ENCODE measurements at places on chromosomes 12 and 14.

DNA sequence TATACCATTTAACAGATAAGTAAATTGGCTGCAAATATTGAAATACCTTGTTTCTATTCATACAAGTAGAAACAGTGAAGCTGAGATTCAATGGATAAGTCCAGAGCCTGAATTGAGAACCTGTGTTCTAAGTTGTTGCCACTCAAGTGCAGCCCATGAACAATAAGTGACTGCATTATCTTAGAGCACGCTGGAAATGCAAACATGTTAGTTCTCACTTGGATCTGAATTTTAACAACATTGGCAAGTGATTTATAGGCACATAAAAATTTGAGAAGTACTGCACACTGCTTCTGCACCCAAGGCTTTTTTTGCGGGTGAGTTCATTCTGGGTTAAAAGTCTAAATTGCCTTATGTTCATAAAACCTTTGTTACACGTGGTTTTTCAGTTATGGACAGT, 484.3 kb downstream of the NAV3 start:
- DNase-seq, result no peak

DNA sequence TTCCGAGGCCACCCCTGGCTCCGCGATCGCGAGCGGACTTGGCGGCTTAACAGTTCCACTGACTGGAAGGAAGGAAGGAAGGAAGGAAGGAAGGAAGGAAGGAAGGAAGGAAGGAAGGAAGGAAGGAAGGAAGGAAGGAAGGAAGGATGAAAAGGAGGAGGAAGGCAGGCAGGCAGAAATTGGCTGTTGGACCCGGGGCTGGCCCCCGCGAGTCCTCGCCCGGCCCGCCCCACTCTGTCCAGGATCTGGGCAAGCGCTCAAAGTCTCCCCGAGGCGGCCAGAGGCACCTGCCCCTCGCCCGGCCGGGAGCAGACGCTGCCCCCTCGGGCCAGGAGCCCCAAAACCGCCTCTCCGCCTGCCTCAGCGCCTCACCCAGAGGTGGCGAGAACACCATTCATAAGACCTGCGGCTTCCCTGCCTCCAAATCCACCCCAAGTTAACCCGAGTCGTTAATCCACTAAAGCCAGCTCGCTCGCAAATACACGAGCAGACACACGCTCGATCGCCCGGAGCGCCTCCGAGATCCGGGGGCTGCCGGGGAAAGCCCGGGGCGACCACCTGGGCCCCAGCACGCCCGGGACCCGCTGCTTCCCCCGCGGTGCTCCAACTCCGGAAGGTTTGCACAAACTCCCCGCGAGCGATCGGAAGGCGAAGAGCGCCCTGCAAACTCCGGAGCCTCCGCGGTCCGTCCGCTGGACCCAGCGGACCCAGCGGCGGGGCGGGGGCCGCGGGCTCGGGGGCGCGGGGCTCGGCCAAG, 844 bp downstream of the DPF3 start:
- DNase-seq, result no peak

GRCh38 chr12:62537551-62537950, 70.9 kb downstream of the MON2 start:
- DNase-seq, result no peak

DNA sequence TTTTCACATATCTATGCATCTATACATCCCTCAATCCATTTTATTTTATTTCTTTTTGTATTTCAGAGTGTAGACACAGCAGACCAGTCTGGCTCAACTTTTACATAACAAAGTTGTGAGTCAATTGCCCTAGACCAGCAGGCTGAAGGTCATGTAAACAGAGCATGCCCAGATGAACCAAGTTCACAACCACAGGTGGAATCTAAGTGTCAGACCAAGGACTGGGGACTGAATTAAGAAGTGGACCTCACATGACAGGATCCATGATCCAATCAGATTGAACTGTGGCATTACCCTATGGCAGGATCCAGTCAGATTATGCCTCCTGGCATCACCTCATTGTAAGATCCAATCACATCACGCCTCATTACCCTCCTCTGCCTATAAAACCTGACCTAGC, 455.8 kb downstream of the SOX5 start:
- no peak for DNase-seq

GRCh38 chr14:34220921-34221320, 241.1 kb downstream of the SPTSSA start:
- no peak for DNase-seq

- DNase-seq, result no peak
Measured at GRCh38 chr12:2645460-2645859, 149.3 kb upstream of the FKBP4 start.

DNA sequence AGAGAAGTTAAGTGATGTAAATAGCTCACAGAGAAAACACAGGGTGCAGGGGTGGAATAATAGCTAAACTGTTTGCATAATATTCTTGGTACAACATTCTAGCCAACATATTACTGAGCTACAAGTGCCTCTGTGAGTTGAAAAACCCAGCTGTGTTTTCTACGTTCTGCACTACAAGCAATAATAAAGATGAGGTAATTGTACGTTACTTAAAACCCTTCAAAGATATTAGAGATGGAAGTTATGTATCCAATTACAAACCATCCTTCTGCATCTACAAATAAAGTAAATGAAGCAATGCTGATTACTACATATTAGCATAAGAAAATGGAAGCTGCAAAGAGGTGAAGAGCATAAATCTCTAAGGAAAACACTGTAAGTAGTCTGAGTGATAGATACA, 271.4 kb downstream of the SSPN start:
- DNase-seq, result no peak

DNA sequence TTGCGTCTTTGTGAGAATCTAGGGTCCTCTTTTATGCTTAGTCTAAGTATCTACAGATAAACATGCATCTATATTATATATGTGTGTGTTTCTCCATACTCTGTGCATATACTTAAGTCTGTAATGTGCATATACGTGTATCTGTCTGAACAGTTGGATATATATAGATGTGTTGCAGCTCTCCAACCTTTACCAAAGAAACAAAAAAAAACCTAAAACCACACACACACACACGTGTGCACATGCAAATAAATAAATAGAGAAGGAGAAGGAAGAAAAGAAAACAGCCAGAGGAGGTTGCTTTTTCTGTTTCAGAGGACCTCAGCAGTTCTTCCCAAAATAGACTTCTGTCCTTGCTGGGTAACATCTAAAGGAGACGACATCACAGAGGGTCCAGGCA, 244.9 kb downstream of the CACNA1C start:
- no peak for DNase-seq

DNA sequence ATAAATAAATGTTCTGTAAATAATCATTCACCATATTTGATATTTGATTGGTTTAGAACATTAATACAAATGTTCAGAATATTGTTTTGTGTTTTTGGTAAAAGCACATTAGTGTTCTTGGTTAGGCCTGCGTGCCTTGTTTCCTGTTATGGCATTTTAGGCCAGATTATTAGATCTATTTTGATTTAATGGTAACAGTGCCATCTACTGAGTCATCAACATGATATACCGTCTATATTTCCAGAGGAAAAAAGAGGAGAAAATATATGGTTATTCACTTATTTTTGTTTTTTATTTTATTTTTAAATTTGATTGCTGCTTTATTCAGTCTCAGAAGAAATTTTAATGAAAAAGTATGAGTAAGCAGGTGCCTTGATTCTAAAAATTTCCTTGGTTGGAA, 60.3 kb downstream of the GPHN start:
- DNase-seq, result no peak

- DNase-seq, result peak; percentile 24
Measured at GRCh38 chr12:80778005-80778541, 61.4 kb downstream of the MYF5 start.

GRCh38 chr14:96989306-96989705, 192.1 kb downstream of the VRK1 start:
- no peak for DNase-seq

DNA sequence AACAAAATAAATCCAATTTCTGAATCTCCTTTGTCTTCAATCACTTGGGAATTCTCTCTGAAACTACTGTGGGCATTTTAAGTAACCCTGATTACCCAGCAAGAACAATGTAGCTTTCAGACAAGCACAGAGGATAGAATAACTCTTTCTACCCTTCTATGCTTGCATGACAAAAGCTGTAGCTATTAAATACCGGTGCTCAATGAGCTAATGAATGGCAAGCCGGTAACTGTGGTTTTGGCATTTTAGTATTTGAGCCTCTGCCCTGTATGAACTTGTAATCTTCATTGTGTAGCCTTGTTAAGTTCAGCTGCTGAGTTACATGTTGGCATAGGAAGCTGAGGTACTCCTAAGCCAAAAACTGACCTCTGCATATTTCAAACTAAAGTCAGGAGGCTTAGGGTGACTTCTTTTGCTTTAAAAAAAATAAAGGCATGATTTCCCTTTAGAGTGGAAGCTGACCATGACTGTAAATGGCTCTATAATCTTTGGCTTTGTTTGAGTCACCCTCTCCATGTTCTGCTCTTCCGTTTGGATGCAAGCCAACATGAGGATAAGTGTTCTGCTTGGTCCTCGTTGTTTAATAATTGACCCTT, 171.0 kb upstream of the HIF1A start:
- no peak for DNase-seq

GRCh38 chr14:93909429-93910128, 17.6 kb upstream of the FAM181A start:
- no peak for DNase-seq

- DNase-seq, result no peak
Measured at GRCh38 chr12:108852674-108853309, 4.6 kb downstream of the SSH1 start.

GRCh38 chr14:54848910-54849309, 53.7 kb downstream of the GCH1 start:
- DNase-seq, result no peak

GRCh38 chr12:120110550-120111501, 5.7 kb downstream of the RAB35 start:
- DNase-seq, result no peak

GRCh38 chr14:105477660-105478397, 3.2 kb downstream of the CRIP2 start:
- DNase-seq, result no peak

DNA sequence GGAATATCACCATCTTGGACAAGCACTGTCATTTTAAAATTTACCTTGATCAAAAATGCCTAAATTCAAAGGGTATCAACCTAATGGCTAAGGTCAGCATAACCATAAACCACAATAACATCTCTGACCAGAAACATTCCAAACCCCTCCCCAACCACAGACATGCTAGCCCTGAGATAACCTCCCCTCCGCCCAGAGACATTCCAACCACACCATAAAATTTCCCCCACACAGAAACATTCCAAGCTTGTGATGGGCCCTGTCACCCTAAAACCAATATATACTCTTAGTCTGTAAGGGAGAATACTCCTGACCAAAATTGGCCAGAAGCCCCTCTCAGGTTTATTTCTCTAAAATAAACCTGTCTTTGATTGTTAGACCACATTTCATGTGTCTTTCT, 17.7 kb downstream of the EPYC start:
- DNase-seq, result no peak
